Right forelimb (tissue), 1 donor: ENCODE measurements at places on chromosomes 13 and 19.

GRCh38 chr13:109862627-109863026 is 76.2 kb upstream of the IRS2 start:
- no peak for DNase-seq

- no peak for DNase-seq
Measured at GRCh38 chr13:81001828-81002385, 661.0 kb upstream of the SPRY2 start.

DNA sequence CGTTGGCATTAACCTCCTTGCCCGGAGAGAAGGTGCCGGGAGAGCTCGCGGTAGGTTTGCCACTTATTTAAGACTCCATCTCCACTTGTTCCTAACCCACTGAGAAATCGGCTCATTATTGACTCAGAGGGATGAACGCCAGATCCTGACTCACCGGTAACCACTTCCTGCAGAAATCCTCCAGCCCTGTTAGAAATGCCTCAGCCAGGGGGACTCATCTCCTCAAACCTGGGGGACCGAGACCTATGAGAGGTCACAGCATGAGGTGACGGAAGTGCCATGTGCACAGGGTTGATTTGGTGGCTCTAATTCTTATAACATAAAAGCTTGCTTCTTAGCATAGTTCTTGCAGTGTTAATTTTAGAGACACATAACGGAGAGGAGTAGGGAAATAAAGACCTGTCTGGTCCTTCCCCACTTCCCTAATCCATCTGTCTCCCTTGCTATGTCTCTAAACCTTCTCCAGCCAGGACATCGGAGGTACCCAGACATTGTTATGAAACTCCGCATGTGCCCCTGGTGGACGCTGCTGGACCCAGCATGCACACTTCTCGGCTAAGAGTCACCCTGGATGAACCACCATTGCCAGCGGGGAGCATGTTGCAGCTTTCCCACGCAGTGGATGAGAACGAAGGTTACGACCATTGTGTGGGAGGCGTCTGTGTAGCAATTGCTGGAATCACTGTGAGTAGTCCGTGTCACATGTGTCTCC is 158.9 kb downstream of the EFNB2 start:
- no peak for DNase-seq

GRCh38 chr19:38852231-38853044 is 2.7 kb upstream of the HNRNPL start:
- peak; percentile 68 for DNase-seq

GRCh38 chr19:18906605-18907519 is 10.9 kb upstream of the CERS1 start:
- no peak for DNase-seq

GRCh38 chr19:16566161-16566560 is 6.1 kb downstream of the SLC35E1 start:
- no peak for DNase-seq

- DNase-seq, result no peak
Measured at GRCh38 chr19:17205237-17206140, 9.7 kb upstream of the USE1 start.

DNA sequence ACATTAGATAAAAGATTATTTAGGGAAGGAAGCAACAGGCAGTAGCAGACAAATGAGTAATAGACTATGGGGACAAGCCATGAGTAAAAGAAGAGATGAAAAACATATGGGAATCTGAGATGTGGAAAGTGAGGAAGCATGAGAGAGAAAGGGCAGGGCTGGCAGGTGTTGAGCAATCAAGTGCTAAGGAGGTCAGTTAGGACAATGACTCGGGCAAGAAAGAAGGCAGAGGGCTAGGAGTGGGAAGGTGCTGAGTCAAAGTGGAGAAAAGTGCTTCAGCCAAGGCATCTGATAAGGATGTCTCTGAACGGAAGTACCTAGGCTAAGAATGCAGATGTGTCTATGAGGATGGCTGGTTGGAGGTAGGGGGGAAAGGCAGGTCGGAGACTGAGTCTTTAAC is 291.9 kb upstream of the HTR2A start:
- DNase-seq, result no peak

- DNase-seq, result peak; percentile 74
Measured at GRCh38 chr13:110361365-110361911, 54.4 kb downstream of the COL4A2 start.

GRCh38 chr19:8476524-8476923 is 25.9 kb downstream of the PRAM1 start:
- DNase-seq, result no peak

GRCh38 chr19:15629003-15629880 is 11.5 kb upstream of the CYP4F3 start:
- DNase-seq, result peak; percentile 84

DNA sequence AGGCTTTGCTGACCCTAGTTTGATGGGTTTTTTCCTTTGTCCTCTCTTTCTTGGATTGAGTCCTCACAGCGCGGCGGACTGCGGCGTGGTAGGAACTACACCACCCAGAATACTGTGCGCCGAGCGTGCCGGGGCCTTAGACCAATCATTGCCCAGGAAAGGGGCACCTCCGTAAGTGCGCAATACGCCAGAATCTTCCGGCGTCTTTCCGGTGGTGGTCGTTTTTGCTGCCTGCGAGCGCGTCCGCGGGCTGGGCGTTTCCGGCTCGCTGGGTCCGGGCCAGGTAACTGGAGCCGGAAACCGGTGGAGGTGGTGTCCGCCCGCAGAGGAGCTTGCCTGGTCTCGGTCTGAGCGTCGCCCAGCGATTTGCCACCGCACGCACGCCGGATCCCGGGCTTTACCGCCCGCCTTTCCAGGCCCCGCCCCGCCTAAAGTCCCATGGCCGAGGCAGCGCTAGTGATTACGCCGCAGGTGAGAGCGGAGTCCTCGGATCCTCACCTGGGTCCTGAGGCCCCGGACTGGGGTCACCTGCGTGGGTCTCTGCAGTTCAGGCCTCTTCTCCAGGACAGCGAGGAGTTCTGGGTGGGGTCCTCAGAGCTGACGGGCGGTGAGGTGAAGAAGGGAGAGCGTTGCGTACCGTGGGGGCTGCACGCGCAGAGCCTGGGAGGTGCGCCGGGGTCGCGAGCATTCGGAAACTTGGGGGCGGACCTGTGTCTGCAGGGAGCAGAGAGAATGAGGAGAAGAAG is at the start of gene ZNF549:
Gene ZNF549, plus strand, starts transcription at position 221 of the 746 bp plus-strand sequence. Its CDS starts 218 bp downstream, at position 439.
- DNase-seq, result peak; percentile 91

GRCh38 chr19:4502282-4503131 is 15.8 kb downstream of the PLIN4 start:
- DNase-seq, result no peak

GRCh38 chr19:35935911-35936737 is at the start of gene LRFN3:
Gene LRFN3 (plus strand): TSS chr19:35936374. CDS start chr19:35939426, 3,052 bp downstream.
- peak; percentile 80 for DNase-seq

DNA sequence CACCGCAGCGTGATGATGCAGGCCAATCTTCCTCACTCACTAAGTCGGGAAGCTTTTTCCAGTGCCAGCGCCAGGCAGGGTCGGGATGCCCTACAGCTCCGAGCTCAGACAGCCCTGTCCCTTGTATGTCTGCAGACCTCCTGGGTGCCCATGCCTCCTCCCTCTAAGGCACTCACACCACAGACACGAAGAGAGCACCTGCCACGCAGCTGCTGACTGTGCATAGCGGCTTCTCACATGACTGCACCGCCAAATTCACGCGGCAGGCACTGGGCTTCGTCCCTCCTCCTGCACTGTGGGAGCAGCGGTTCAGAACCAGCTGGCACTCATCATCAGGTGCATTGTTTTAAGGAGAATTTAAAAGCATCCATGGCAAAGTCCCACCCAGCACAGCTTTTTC is 88.1 kb downstream of the SLC7A1 start:
- DNase-seq, result no peak

DNA sequence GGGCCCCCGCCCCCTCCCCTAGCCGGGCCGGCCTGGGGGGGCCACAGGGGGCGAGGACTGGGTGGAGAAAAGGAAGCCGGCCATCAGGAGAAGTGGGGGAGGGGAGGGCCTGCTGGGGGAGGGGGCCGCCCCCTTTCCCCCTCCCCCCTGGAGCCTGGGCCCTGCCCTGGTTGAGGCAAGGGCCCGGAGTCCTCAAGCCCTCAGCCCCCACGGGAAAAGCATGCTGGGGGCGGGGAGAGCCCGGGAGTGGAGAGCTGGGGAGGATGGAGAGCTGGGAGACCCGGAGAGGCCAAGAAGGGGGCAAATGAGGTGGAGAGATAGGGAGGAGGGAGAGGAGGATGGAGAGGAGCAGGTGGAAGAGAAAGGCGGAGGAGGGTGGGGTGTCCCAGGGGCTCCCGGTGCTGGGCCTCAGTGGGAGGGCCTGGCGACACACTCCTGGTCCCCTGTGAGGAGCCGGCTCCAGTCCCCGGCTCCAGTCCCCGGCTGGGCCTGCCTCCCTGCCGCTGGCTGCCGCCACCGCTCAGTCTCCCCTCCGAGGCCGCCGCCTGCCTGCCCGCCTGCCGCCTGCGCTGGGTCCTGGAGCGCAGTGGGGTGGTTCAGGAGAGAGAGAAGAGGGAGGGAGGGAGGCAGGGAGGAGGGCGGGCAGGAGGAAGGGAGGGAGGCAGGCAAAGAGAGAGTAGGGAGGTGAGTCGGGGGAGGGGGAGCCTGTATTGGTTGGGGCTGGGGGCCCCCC is at the start of gene GRIK5:
Gene GRIK5, minus strand, starts transcription at position 588 of the 733 bp plus-strand sequence. CDS start 4,436 bp downstream, outside the sequence.
- peak; percentile 51 for DNase-seq

- DNase-seq, result no peak
Measured at GRCh38 chr19:55398200-55398925, 9.2 kb downstream of the UBE2S start.

DNA sequence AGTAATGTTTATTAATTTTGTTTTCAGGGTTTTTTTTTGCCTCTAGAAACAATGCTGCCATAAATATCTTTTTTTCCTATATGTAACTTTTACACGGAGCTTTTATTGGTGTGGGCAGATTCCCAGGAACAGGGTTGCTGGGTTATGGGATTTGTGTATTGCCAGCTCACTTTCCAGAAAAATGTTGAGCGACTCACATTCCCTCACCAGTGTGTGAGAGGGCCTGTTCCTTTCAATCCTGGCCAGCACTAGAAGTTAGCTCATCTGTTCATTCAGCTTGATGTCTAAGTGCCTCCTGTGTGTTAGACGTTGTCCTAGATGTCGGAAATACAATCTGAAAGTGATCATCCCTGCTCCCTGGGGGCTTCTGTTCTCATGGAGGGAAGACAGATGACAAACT is 2.6 kb downstream of the ZNF71 start:
- DNase-seq, result no peak

- no peak for DNase-seq
Measured at GRCh38 chr19:7926727-7927604, 1.0 kb upstream of the CTXN1 start.

- DNase-seq, result no peak
Measured at GRCh38 chr19:11534538-11534937, 4.1 kb upstream of the CNN1 start.

DNA sequence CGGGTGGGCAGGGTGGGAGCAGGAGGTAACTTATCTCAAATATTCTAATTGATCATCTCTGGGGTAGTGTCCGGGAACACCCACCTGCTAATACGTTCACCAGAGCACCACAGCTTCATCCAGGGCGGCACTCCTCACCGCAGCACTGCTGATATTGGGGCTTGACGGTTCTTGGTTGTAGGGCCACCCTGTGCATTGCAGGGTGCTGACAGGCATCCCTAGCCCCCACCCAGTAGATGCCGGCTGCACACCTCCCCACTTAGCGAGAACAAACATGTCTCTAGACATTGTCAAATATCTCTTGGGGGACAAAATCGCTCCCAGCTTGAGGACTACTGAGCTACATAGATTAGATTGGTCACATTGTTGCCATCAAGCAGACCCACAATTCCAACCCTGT is 73.9 kb upstream of the WASF3 start:
- no peak for DNase-seq

DNA sequence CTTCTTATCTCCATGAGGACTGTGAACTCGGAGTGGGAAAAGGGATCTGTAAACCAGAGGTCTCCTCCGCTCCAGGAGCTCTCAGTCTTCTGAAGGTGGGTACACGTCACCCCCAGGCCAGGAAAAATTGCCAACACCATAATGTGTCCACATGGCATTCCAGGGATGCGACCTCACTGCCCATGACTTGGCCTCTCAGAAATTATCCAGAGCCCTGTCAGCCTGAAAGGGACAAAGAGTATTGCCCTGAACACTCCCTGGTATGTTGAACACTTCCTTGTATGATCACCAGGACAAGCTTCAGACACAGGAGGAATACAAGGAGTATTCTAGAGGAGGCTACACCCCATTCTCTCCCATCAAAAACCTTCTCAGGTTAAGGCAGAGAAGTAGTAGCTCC is 81.0 kb upstream of the SLC7A1 start:
- no peak for DNase-seq

DNA sequence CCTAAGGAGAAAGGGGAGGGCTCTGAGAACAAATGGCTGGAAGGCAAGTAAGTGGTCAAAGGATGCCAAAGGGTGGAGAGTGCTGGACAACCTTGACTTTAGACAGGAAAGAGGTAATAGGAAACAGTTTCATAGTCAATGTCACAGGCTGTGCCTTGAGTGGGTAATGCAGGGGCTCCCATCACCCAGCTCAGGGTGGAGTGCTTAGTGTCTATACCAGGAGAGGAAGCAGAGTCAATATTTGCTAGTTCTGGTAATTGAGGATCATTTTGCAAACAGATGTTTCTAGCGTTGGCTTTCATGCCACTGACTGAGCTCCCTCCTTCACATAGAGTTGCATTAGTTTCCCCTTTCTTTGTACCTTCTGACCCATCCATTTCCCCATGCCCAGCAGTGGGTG is 64.6 kb upstream of the KL start:
- DNase-seq, result no peak

DNA sequence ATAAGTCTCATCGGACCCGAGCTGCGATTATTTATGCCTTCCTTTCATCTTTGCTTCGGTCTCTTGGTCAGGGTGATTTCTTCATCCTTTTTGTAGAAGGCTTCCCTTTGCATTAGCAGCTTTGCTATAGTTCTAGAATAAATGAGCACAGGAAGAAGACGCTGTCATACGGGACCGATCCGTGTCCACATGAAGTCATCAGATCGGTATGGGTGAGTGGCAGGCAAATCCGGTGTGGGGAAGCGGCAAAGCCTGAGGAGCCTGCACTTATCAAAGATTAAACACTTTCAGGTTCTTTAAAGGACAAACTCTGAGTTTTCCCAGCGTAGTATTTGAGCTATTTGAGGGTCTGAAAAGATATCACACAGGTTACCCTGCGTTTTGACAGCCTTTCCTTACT is 119.3 kb downstream of the IRS2 start:
- no peak for DNase-seq

GRCh38 chr13:77786695-77787287 is 89.3 kb downstream of the SLAIN1 start:
- DNase-seq, result no peak

- no peak for DNase-seq
Measured at GRCh38 chr19:41248895-41249294, 15.3 kb upstream of the HNRNPUL1 start.

GRCh38 chr19:33885236-33885635 is 88.6 kb downstream of the KCTD15 start:
- no peak for DNase-seq

DNA sequence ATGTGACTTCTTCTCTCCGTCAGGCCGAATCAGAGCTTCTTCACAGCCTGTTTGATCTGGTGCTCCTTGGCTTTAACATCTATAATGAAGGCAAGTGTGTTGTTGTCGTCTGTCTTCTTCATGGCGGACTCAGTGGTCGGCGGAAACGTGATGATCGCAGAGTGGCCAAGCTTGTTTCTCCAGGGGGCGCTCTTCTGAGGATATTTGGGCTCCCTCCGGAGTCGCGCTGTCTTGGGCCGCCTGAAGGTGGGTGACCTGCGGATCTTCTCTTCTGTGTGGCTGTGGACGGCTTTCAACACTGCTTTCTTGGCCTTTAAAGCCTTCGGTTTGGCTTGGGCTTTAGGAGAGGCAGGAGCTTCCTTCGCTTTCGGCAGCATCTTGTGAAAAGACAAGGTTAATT is 9.8 kb downstream of the TPRX1 start:
- no peak for DNase-seq

- DNase-seq, result no peak
Measured at GRCh38 chr13:85717921-85718320, 81.3 kb downstream of the SLITRK6 start.

GRCh38 chr19:34229721-34230120 is 24.6 kb upstream of the GARRE1 start:
- DNase-seq, result no peak
